Activated CD8-positive, alpha-beta T cell treated with anti-CD3 and anti-CD28 coated beads for 36 hours (primary cell): ENCODE measurements at places on chromosomes 3 and 15. TPM values are rescaled to one million over a fixed set of nuclear protein-coding genes. Genes with fewer than 3 reads are reported as not detected.

- no peak for DNase-seq
These were observed 80.7 kb downstream of the NR1I2 start for GRCh38 chr3:119862616-119863015.

Gene SAXO2
- total RNA-seq: 1.1 TPM

DNA sequence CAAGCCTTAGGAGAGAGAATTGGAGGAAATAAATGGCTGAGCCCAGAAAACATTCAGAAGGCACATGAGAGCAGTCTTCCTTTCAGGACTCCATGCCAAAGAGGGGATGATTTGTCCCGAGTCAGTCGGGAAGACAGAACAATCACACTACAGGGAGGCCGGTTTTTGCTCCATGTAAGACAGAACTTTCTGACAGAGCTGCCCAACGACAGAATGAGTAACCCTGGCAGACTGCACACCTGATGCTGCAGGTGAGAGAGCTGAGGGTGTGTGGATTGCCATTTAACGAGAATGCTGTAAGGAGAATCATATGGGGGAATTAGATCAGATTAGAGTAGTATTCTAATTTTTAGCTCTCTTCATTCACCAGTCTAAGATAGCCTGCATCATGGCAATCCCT is 533.0 kb downstream of the EPHB1 start:
- DNase-seq: no peak

DNA sequence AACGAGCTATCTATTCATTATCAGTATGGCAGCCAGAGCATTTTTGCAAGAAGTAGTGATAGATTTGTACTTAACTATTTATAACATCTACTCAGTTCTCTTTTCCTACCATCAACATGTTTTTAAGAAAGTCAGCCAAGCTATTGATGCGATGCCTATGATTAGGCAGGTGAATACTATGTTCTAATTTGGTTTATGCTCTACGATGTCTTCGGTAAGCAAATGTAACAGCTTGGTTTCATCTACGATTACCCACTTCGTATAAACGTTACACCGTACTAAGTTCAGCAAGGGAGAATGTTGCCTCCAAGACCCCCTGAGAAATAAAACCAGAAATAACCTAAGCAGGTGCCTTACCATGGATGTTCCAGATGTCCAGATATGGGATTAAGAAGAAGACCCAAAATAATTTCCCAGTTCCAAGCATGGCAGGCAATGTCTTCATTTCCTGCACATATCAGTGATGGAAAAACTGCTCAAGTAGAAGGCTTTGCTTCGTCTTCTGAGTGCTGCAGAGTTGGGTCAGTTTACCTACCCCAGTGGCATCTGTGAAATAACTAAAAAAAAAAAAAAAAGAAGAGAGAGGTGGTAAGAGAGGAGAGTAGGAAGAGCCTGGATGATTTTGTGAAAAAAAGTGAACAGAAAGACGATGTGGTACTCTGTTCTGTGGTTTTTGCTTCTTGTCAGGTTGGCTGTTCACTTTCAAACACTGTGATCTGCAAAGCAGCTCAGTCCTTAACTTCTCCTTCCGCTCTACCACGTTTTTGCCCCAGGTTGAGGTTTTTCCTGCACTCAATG is at the start of gene BTLA:
TSS of gene BTLA (minus strand) at position 559 of the 798 bp plus-strand sequence. CDS start at position 445, 114 bp downstream.
- DNase-seq: peak; percentile 55

GRCh38 chr15:39429898-39430357 is 151.0 kb upstream of the THBS1 start:
- peak; percentile 27 for DNase-seq
